ENCODE measurements at places on chromosomes 12 and 14.

GRCh38 chr12:76920172-76921099 is 41.6 kb upstream of the CSRP2 start:
- DNase-seq = no peak

- no peak for DNase-seq
Observed at GRCh38 chr14:22297376-22297775, 291.6 kb downstream of the DAD1 start.

- DNase-seq = no peak
Observed at GRCh38 chr12:121511916-121512315, 68.9 kb downstream of the KDM2B start.

- no peak for DNase-seq
Observed at GRCh38 chr14:50624447-50624846, 43.7 kb downstream of the SAV1 start.

GRCh38 chr14:29197557-29197956 is 431.0 kb downstream of the FOXG1 start:
- DNase-seq = no peak

DNA sequence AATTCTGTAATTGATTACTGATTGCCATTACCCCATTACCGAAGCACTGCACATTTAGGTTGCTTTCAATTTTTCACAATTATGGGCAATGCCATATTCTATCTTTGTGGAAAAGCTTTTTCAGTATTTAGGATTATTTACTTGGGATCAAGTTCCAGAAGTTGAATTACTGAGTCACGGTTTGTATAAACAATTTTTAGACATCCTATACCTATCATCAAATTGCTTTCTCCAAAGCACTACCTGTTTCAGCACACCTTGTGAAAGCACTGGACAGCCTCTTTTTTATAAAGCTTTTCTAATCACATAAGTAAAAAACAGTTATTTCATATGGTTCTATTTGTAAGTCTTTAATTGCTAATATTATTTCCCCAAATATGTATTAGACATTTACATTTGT is 221.5 kb upstream of the CAND1 start:
- no peak for DNase-seq

DNA sequence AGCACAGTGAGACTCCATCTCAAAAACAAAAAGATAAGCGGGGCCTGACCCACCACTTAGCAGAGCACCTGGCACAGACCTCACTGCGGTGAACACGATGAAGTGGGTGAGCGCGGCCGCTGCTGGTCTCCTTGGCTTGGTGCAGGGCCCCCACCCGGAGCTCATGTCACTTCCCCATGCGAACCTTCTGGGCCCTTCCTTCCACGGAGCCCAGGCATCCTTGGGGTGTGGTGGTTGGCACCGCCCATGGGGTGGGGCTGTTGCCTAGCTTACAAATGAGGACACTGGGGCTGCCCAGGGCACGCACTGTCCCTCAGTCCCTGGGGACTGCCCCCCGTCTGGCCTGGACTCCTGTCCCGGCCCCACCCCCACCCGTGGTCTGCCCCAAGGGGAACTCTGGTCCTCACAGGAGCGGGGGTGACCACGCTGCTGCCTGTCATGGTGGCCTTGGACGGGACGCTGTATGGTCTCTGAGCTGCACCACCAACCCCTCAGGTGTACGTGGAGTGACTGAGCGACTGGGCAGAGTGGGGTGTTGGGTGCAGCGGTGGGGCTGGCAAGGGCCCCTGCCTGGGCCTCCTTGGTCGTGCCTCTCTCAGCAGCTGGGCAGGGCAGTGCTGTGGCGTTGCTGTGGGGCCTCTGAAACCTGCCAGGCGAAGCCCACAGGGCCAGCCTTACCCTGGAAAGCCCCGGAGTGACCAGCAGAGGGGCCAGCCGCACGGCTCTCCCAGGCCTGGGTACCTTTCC is 15.3 kb downstream of the FBRSL1 start:
- DNase-seq = peak; percentile 76

DNA sequence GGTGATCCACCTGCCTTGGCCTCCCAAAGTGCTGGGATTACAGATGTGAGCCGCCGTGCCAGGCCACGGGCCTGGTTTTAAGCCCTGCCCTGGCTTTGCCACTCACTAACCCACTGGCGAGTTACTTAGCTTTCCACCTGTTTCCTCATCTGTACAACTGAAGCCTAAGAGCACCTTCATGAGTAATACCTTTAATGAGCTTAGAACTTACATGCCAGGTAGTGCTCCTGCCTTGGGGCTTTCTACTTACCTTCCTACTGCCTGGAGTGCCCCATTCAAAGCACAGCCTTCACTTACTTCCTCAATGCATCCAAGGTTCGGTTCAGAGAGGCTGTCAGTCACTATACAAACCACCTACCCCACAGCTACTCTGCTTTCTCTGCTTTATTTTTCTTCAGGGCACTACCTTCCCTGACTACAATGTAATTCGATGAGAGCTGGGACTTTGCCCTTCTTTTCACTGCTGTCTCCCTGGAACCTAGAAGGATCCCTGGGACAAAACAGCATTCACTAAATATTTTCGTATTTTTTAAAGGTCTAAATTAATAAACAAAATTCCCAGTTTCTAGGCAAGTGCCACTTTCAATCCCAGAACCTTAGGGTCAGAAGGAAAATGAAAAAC is 13.8 kb downstream of the ZCCHC8 start:
- DNase-seq = no peak

GRCh38 chr12:100545092-100545491 is 28.4 kb upstream of the GAS2L3 start:
- no peak for DNase-seq

DNA sequence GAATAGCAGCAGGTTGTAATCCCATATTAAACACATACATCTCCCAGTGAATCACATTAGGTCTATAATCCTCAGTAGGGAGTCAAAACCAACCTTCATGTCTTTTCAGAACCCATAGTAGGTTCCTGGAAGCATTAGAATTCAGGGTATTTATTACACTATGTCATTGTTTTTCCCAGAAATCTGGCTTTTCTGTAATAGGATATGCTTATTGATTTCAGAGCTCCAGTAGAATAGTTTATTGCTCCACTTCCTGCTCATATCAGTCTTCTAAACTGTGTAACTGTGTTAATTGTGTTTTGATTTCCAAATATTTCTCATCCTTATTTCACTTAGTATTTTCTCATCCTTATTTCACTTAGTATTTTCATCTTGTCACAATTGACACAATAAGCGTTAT is 268.0 kb downstream of the CCDC59 start:
- DNase-seq = no peak

DNA sequence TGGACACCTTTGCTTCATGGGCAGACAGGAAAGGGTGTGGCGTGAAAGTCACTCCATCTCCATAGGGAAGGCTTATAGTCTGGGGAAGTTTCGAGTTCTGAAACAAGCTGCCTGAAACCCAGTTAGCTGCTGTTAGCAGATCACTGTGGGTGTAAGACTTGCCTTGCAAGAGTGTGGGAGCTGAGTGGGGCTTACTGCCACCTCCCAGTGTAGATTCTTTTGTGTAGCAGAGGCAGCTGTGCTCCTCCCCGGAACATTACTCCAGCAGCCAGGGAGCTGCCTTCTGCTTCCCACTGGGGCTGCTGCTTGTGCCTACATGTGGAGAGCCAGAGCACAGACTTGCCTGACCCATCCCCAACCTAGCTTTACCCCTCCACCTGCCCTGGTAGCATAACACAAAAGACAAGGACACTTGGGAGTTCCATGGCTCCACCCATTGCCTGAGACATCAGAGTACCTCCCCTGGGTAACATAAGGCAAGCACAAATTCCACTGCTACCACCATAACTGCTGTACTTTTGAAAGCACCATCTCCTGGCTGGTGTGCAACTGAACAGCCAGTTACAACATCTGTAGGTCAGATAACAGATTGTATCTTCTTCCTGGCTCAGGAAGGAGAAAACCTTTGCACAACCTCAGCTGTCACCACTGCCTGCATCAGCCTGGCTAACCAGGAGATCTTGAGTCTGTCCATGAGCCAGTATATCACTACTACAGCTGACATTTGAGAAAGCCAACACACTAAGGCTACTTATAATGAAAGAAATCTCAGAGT is 69.5 kb downstream of the ADAMTS20 start:
- no peak for DNase-seq

- DNase-seq = no peak
Observed at GRCh38 chr12:57929092-57929830, 12.1 kb upstream of the ATP23 start.

DNA sequence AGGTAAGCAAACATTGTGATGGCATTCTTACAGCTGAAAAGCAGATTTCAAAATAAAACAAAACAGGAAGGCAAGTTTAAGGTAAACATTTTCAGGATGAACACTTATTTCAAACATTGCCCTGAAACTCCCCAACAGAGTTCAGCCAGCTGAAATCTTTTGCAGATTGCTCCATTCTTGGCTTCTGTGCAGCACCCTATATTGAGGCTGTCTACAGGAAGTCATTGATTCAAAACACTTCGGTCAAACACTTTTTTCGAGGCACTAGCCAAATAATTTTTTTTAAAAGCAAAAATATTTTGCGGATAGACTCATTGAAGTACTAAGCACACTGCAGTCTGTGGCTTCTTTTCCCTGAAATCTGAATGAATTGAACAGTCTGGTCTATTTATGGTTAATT is 318.1 kb upstream of the PDE3A start:
- no peak for DNase-seq

DNA sequence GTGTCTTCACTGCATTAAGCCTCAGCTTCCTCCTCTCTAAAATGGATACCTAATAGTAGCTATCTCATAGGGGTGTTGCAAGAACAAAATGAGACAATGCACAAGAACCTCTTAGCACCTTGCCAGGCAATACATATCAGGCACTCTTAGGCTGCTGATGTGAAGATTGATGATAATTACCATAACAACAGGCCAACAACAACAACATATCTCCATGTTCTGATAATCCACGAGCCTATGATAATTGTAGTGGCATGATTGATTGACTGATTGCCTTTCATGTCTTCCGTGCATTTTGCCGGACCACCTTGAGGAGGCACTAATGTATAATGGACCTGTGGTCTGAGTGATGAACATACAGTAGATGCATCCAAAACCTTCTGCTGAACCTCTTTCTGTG is 50.7 kb upstream of the WSCD2 start:
- no peak for DNase-seq

GRCh38 chr12:94831081-94831751 is 172.3 kb downstream of the NDUFA12 start:
- DNase-seq = no peak

DNA sequence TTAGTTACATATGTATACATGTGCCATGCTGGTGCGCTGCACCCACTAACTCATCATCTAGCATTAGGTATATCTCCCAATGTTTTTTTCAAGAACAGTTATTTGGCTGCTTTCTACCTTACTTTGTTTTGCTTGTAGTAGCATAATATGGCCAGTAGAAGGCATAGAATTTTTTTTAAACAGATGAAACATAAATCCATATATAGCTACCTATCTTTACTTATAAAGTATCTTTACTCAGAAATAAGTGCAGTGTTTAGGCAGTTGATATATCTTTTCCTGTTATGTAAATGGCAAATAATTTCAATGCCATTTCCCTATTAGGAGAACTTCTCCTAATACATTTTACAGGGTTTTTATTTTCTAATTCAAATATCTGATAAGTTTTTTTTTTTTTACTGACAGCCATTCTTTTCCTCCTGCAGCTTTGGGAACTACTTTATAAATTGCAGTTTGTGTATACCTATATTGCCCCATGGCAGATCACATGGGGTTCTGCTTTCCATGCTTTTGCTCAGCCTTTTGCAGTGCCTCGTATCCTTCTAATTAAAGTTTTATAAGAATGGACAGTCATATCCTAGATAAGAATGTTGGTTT is 143.1 kb downstream of the PCNX1 start:
- no peak for DNase-seq

GRCh38 chr12:88931598-88931997 is 351.3 kb upstream of the KITLG start:
- DNase-seq = no peak

- DNase-seq = no peak
Observed at GRCh38 chr12:131853832-131854797, 25.9 kb downstream of the MMP17 start.

DNA sequence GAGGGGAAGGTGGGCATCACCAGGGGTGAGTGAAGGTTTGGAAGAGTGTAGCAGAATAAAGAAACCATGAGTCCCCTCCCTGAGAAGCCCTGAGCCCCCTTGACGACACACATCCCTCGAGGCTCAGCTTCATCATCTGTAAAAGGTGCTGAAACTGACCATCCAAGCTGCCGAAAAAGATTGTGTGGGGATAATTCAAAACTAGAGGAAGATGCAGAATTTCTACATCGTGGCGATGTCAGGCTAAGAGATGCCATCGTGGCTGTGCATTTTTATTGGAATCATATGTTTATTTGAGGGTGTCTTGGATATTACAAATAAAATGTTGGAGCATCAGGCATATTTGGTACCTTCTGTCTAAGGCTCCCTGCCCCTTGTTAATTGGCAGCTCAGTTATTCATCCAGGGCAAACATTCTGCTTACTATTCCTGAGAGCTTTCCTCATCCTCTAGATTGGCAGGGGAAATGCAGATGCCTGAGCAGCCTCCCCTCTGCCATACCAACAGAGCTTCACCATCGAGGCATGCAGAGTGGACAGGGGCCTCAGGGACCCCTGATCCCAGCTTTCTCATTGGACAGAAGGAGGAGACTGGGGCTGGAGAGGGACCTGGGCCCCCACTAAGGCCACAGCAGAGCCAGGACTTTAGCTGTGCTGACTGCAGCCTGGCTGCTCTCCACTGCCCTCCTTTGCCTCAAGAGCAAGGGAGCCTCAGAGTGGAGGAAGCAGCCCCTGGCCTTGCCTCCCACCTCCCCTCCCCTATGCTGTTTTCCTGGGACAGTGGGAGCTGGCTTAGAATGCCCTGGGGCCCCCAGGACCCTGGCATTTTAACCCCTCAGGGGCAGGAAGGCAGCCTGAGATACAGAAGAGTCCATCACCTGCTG is 7.0 kb downstream of the SERPINA1 start:
- no peak for DNase-seq

DNA sequence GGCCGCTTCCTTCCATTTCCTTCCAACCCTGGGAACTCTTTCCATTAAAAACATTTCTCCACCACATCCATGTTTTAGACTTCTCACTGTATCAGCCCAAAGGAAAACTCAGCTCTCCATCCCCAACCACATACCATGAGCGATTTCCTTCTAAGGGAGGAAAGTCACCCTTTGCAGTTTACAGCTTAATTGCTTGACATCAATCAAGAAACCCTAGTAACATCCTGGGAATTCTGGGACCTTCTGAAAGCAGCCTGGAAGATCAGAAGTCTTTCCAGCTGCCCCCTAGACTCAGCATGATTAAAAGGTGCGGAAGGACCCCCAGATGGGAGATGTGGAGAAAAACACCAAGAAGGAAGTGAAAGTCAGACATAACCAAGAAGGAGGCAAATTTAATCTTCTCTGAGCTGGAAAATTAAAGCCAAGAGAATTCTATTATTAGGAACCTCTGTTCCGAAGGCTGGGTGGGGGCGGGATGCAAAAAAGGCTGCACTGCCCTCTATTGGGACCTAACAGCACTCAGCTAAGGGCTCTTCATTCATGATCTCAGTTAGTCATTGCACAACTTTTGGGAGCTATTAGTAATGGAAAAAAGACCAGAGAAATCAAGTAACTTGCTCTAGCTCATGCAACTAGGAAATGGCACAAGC is 73.3 kb upstream of the PLXNC1 start:
- DNase-seq = no peak
